Thoracic aorta (tissue), 2 donors: ENCODE measurements at places on chromosomes 5 and 9.

DNA sequence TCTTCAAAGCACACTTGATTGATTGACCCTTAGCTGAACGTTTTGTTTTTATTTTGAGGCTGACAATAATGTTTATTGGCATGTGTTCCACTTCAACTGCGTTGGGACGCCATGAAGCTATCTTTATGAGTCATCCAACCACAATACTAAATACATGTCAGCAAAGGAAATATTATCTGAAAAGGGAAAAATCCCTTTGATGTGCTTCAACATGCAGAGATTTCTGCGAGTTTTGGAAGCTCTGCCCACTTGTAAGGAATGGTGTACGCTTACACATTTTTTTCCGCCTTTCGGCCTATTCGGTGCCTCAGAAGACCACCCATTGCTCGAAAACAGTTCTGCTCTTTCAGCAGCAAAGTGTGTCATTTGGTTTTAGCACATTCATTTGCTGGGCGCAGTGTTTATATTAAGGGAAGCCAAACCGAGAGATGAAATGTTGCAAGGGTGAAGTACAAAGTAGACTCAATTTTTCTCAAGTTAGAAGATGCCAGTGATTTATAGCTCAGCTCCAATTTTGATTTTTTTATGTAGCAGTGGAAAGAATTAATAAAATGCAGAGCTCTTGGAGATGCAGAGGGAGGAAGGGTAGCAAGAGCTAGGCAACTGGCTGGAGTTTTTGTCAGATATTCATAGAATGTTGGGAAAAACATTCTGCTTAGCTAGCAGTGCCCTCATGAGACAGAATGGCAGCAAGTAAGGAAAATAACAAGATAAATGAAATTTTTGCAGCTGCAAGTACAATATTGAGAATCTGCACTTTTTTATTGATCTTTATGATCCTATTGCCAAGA lies 68.9 kb downstream of the PRDM6 start:
- H3K27me3 ChIP-seq: no peaks in the 10 kb centered on the region
- peaks cover 14% of the 10 kb centered on the region for H3K36me3 ChIP-seq
- DNase-seq: no peak
- H3K4me1 ChIP-seq: peaks cover 95% of the 10 kb centered on the region

DNA sequence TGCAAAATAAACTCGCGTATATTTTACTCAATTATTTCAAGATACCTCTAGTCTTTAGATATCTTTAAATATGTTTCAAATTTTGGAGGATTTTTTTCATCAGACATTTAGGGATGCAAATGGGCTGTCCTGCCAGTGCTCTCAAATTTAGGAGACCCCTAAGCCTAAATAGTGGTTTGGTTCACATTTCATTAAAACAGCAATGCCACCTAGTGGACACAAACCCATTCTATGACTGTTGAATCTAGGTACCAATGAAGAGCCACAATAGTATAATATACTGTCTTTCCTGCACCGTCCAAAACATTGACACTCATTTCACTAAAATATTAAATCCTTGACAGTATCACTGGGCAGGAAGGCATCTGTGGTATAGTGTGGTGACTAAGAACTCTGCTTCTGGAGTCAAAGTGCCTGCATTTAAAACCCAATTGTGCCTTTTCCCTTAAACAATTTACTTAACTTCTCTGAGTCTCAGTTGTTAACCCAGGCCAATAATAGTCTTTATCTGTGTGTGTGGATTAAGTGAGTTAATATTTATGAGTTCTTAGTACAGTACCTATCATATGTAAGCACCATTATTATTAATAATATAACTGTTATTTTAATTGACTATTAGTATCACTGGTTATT lies 148.0 kb downstream of the RORB start:
- DNase-seq: no peak
- H3K4me3 ChIP-seq: no peak overlapping the region
- no peaks in the 10 kb centered on the region for H3K4me1 ChIP-seq
- no peaks in the 10 kb centered on the region for H3K27me3 ChIP-seq

DNA sequence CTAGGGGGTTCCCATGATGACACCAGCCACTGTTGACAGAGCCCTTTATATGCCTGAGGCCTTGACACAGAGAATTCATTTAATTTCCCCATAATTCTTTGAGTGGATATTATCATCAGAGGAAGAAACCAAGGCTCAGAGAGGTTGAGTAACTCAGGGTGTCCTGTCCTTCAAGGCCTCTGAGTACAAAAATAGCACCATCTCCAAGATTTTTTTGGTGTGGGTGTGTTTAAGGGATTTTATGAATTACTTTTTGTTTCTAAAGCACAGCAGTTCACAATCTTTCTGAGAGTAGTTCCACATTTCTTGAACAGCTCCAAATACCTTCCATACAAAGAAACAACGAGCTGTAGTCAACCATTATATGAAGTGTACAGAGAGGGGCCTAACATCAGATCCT lies 6.2 kb upstream of the GSN start:
- no peaks in the 10 kb centered on the region for H3K36me3 ChIP-seq
- H3K4me1 ChIP-seq: no peaks in the 10 kb centered on the region
- no peak overlapping the region for H3K4me3 ChIP-seq

GRCh38 chr9:6893350-6894131 lies 135.8 kb downstream of the KDM4C start:
- DNase-seq: no peak
- H3K27ac ChIP-seq: no peak overlapping the region
- H3K36me3 ChIP-seq: no peaks in the 10 kb centered on the region
- peaks cover 2% of the 10 kb centered on the region for H3K4me1 ChIP-seq

DNA sequence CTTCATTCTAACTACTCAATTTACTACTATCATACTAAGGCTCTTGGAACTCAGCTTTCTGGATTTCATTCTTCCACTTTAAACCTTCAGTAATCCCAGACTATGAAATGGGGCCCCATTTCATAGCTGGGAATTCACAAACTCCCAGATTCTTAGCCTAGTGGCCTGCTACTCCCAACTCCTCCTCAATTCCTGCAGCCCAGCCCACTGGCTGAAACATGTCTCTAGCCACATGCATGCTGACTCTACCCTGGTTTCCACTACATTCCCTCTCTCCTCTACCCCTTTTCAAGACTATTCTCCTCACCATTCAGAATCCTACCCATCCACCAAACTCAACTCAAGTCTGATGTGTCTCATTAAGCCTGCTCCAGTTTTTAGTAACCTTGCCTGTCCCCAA lies 370.6 kb downstream of the BNC2 start:
- no peak for DNase-seq
- H3K36me3 ChIP-seq: no peaks in the 10 kb centered on the region
- no peak overlapping the region for H3K27ac ChIP-seq
- H3K27me3 ChIP-seq: no peaks in the 10 kb centered on the region

- H3K4me3 ChIP-seq: no peak overlapping the region
- no peaks in the 10 kb centered on the region for H3K27me3 ChIP-seq
- no peak for DNase-seq
- H3K27ac ChIP-seq: no peak overlapping the region
Measured at GRCh38 chr5:102902135-102902448, 147.0 kb downstream of the PAM start.

DNA sequence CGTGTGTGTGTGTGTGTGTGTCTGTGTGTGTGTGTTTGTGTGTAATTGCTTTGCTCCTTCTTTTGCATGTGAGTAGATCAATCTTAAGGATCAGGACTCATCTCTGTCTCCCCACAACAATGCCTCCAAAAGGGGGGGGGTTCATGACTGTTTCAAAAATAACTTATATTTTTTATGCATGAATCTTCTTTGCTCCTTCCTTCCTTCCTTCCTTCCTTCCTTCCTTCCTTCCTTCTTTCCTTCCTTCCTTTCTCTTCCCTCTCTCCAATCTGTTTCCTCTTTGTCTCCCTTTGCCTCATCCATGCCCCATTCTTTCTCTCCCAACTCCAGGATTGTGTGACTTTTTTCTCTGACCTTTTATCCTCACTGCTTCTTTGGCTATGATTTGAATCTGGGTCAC lies 126.4 kb upstream of the OSMR start:
- no peaks in the 10 kb centered on the region for H3K27me3 ChIP-seq
- H3K4me3 ChIP-seq: no peak overlapping the region
- no peaks in the 10 kb centered on the region for H3K36me3 ChIP-seq
